Stimulated activated CD8-positive, alpha-beta memory T cell treated with anti-CD3 and anti-CD28 coated beads, Interleukin-15, amount 100 ng/mL, for 24 hours (primary cell): ENCODE measurements at places on chromosomes 4 and X.

DNA sequence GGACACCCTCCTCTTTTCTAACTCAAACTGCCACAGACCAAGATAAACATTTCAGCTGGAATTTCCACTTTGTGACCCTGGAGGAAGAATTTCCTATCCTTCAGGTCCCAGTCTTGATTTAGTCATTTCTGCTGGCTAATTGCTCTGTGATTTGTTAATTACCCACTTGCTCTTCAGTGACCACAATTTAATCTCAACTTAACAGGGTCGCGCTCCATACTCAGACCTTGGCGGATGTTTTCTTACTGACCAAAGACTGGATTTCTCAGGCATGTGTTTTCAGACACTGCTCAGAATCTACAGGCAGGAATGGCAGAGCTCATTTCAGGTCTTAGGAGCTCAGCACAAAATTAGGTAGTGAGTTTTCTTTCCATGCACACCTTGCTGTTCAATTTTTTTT is 188.9 kb downstream of the ASMT start:
- DNase-seq, result no peak

DNA sequence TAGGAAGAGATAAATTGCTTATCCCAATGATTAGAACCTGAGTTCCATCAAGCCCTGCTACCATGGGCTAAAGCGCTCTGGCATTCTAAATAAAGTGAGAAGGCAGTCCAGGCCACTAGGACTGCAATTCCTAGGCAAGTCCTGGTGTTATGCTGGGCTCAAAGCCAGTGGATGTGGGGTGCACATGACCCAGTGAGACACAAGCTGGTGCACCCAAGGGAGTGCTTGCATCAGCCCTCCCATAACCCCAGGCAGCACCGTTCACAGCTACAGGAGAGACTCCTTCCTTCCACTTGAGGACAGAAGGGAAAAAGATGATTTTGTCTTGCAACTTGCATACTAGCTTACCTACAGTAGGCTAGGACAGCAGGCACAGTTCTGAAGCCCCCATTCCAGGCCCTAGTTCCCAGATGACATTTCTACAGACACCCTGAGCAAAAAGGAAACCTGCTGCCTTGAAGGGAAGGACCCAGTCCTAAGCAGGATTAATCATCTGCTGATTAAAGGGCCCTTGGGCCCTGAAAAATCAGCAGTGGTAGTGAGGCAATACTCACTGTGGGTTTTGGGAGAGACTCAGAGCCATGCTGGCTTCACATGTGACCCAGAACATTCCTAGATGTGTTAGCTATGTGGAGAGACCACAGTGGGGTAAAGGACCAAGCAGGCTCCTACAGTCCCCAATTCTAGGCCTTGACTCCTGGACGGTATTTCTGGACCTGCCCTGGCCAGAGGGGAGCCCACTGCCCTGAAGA is 77.8 kb downstream of the KLHL13 start:
- no peak for DNase-seq

DNA sequence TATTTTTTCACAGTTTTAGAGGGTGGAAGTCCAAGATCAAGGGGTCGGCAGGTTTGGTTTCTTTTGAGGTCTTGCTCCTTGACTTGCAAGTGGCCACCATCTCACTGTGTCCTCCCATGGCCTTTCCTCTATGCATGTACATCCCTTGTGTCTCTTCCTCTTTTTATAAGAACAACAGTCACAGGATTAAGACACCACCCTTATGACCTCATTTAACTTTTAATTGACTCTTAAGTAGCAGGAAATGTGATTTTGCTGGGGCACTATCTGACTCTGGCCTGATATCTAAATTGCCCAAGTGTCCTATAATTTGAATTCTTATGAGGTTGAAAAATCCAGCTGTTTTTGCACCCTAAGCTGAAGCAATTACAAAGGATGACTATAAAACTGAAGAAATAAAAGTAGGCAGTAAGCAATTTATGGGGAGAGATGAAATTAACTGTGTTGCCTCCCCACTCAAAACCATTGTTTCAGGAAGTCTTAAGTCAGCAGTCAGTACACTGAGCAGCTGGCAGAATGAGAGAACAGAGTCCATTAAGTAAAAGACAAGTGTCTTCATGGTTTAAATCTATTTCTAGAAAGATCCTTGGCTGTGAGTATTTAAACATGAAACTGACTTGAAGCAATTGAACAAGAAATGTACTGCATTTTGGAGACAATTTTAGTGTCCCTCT is 601.3 kb downstream of the SPRY1 start:
- DNase-seq, result no peak

DNA sequence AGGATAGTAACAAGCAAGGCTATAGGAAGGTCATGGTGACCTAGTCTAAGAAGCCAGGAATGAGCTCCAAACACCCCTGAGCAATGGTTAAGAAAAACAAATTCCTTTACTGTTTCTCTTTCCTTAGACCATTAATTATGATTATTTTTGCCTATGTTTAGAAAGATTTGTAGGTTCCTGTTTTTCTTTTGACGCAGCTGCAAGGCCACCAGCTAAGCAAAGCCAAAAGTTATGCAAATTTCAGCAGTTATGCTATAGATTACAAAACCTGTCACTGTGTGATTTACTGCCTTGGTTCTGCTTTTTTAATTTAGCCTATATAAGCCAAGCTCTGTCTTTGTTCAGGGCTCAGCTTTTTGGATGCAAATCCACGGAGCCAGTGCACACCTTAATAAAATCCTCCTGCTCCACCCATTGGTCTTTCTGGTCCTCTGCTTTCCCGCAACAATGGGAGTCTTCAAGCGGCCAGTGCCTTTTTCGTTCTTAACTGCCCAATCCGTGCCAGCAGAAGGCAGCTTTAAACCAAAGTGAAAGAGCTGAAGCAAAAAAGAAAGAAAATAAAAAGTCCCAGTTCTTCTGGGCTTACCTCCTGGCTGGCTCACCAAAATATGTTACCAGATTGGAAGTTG is 1.4 kb upstream of the CEP135 start:
- no peak for DNase-seq

- no peak for DNase-seq
Observed at GRCh38 chrX:39677978-39678791, 419.6 kb downstream of the BCOR start.

GRCh38 chrX:124325732-124326131 is 6.7 kb upstream of the TEX13D start:
- no peak for DNase-seq

GRCh38 chr4:124710911-124711310 is 1.6 kb downstream of the ANKRD50 start:
- no peak for DNase-seq

DNA sequence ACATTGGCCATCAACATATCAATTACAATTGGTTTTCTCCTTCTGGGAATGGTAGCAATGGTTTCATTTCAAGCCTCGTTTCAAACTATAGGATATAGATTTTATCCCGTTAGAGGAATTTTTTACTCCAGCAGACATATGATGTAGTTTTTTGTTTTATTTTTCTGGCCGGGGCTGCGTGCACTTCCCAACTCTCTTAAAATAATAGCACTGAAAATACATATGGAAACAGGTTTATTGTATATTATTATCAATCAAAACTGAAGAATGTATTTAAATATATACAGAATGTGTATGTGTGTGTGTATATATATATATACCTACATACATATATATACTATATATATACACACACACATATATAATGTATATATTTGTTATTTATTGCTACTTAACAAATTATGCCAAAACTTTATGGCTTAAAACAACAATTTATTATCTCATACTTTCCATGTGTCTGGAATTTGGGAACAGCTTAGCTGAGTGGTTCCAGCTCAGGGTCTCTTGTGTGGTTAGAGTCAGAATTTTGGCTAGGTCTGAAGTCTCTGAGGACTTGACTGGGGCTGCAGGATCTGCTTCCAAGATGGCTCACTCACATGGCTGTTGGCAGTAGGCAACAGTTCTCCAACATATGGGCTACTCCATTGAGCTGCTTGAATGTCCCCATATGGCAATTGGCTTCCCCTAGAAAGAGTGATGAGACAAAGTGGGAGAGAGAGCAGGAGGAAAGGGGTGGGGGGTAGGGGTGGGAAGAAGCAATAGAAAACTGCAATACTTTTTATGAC is 314.1 kb downstream of the PPP1R2C start:
- no peak for DNase-seq

- no peak for DNase-seq
Observed at GRCh38 chr4:118273642-118274041, 79.2 kb downstream of the PRSS12 start.

DNA sequence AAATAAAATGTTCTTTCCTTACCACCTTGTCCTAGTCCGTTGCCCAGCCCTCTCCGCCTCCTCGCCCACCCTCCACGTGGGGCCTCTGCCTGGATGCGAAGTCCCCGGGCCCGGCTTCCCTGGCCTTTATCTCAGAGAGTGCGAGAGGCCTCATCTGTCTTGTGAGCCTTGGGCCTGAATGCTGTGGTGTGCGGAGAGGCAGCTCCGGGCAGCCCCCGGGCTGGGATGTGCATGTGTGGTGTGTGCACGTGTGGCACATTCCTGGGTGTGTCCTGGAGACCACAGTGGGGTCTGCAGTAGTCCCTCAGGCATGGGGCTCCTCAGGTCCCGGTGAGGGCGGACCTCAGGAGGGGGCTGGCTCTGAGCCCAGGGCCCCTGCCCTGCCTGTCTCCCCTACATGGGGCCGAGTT is 31.4 kb downstream of the DOK7 start:
- DNase-seq, result no peak

DNA sequence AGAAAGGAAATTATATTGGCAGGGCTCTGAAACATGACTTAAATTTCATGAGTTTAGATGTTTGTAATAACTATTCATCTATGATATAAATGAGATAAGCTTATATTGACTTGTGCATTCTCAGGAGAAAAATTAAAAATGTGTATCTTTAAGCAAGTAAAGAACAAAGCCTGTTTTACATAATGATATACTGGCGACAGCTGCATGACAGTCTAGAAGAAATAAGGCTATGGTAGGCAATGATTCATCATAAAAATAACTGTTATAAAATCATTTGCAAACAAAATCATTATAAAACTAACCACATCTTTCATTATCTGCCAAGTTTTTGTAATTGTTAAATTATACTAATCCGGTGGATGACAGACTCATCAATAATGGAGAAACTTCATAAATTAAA is 188.1 kb downstream of the ADAM29 start:
- DNase-seq, result no peak

DNA sequence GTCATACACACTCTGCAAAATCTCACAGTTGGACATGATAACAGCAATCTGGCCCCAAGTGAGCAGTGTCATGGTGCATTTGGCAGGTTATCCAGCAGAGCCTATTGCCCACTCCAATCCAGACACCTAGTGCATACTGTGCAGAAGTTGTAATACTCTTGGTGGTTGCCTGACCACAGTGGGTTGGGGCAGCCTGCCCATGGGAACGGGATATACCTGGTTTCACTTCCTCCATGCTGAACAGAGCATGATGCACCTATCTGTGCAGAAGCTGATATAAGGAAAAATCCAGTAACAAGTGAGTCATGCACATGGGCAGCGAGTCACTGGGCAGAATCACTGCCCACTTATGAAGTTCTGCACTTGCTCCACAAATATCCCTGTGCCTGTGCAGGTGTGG is 105.3 kb upstream of the IGSF1 start:
- no peak for DNase-seq

DNA sequence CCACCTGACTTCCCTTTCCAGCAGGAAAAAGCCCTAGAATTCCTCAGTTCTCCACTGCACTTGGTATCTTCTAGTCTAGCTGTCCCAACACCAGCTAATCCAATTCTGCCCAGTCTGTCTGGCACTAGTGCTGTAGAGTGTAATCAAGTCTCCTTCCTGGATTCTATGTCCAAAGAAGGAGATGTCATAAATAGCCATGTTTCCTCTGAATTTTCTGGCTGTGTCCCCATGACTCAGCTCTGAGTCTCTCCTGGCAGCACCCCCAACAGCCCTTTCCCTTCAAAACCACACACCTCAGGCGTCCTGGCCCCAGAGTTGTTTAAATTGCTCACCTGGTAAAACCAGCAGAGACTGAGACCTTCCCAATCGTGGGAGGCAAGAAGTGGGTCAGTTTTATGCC is 197.2 kb downstream of the GRXCR1 start:
- DNase-seq, result no peak

GRCh38 chr4:189767941-189768340 is 172.7 kb upstream of the FRG1 start:
- DNase-seq, result no peak

- DNase-seq, result no peak
Observed at GRCh38 chr4:155234206-155234605, 25.8 kb downstream of the NPY2R start.

GRCh38 chr4:39591290-39591689 is 47.4 kb downstream of the SMIM14 start:
- DNase-seq, result no peak

- no peak for DNase-seq
Observed at GRCh38 chrX:68844581-68844980, 15.8 kb downstream of the EFNB1 start.
